ENCODE measurements at places on chromosomes 4 and X.
A peak's percentile ranks its signal among the peaks of the same experiment; 100 is the strongest.

GRCh38 chrX:110114260-110114776, 111.4 kb downstream of the TMEM164 start:
- DNase-seq: peak; percentile 75

DNA sequence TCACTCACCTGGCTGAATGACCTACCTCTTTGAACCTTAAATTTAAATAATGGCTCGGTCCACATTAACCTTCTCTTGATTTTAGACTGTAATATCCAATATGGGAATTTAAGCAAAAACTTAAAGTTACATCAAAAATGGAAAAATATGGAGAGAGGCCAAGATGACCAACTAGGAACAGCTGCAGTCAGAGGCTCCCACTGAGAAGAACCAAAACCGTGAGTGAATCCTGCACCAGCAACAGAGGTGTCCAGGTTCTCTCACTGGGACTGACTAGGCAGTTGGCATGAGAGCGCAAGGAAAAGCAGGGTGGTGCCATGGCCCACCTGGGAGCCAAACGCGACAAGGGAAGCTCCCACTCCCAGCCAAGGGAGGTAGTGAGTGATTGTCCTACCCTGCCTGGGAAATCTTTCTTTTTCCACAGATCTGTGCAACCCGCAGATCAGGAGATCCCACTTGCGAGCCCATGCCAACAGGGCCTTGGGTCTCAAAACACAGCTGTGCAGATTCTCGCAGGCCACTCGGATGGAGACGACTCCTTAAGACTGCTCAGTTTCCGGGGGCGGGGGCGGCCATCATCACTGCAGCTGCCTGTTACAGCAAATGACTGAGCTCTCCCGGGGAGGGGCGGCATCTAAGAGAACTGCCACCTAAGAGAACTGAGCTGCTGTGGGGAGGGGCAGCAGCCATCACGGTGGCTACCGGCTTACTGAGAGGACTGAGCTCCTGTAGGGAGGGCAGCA, 343.4 kb downstream of the DMD start:
- no peak for DNase-seq

DNA sequence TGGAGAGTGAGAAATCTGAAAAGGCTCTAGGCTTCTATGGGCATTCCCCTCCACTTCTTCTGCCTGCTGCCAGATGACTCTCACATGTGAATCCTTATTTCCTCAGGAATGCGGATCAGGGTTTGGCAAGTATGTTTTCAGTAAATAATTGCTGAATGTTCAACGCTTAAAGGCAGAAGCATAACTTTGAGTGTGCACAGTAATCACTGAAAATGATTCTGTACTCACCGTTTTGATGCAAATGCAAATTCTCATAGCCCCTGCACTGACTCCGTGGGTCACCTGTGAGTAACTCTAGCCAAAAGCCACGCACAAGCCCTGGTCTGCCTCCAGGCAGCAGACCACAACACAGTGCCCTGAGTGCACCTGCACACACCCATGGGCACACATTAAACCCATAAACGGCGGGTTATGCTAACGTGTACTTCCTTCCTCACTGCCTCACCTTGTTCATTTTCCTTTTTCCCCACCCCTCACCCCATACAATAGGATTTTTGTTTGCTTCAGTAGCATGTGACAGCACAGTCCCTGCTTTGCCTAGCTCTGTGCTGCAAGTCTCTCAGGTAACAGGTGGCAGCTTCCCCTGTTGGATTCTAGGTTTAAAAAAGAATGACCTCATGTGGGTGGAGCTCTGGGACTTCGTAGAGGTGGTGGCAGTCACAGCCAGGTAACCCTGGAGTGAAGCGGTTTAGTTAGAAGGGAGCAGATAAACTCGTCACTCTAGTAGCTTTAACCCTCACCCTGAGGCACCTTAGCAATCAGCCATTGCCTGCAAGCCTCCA, at the start of gene ARHGEF38:
Gene ARHGEF38, plus strand, starts transcription at position 656 of the 782 bp plus-strand sequence. CDS start 146 bp downstream, outside the sequence.
- DNase-seq: no peak

DNA sequence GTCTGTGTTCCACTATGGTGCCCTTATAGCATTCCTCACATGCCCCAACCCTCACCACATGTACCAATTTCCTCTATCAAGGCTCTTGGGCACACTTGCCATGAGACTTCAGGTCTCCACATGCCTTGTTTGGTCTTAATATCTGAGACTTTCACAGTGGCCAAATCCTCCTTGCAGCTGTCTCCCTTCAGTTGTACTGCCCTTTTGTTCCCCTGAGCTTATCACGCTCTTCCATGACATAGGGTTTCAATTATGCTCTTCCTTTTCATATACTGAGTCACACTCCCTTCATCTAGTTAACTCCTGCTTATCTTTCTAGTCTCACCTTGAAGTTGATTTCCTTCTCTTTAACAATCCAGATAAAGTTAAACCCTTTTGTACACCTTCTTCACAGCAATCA, 212.9 kb downstream of the PDHA2 start:
- peak; percentile 68 for DNase-seq

GRCh38 chr4:114200026-114200425, 220.6 kb upstream of the ARSJ start:
- DNase-seq: no peak

DNA sequence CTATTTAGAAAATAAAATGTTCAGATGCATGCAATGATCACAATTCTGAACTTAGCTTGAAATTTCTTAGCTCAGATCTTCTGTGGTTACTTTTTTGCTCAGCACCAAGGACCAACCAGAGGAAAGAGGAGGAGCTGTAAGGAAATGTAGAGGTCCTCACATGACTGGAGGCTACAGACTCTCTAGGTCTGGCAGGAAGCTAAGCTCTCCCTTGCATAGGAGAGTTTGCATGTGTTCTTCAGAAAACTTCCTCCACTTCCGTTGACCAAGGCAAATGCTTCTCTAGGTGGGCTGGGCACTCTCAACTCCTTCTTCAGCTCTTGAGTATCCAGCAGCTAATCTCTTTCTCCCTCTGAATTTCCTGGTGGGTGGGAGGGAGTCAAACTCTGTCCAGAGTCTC, 119.6 kb downstream of the BTC start:
- DNase-seq: peak; percentile 27

GRCh38 chr4:156805696-156806095, 165.9 kb downstream of the PDGFC start:
- no peak for DNase-seq

DNA sequence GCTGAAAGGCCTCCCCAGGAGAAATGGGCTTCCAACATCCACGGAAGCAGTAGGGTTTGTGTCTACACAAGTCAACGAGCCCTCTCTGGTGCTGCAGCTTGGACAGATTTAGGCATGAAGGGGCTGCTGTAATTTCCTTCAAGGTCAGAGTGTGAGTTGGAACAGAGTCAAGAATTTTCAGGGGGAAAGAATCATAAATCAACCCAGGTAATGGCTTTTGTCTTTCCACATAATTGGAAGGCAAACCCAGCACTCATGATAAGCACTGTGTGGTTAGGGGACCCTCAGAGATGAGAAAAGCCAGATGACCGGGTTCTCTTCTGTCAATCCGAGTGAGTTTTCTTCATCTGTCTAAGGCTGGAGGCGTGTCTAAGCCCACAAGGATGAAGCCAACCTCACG, 78.6 kb upstream of the MXRA5 start:
- DNase-seq: no peak

GRCh38 chr4:167359711-167360110, 125.4 kb upstream of the SPOCK3 start:
- peak; percentile 17 for DNase-seq

- DNase-seq: peak; percentile 71
Observed at GRCh38 chr4:174318829-174319764, 35.4 kb downstream of the CEP44 start.

DNA sequence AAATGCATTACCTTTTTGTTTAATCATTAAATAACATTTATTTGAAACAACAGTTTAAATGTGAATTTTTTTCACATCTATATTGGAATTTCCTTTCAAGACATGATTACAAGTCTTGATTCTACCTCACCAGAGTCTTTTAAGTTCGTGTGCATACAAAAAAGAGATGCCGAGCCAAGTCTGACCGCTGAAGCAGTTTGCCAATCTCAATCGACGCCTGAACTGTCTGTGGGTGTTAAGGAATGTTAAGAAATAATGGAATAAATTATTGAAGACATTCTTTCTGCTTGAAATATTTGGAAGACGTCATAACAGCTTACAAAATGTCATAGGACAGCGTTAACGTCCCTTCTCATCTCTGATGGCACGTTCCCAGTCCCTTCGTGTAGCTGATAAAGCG, 27.9 kb upstream of the TNIP3 start:
- no peak for DNase-seq

- DNase-seq: no peak
Observed at GRCh38 chr4:81470456-81471297, 1.0 kb downstream of the RASGEF1B start.

DNA sequence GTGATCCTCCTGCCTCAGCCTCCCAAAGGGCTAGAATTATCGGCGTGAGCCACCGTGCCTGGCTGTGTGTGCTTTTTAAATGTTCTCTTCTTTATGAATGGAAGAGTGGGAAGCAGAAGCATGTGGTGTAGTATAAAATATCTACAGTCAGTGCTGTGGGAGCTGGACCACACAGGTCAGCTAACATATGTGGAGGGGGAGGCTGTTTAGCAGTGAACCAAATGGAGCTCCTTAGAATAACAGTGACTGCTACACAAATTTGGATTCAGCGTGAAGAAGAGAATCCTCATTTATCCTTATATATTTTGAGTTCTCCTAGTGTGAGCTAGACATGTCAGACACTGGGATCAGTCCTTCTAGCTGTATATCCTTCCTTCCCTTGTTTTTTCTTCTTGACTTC, 3.2 kb downstream of the SNX25 start:
- no peak for DNase-seq

- DNase-seq: no peak
Observed at GRCh38 chrX:12292996-12293765, 154.9 kb downstream of the FRMPD4 start.

DNA sequence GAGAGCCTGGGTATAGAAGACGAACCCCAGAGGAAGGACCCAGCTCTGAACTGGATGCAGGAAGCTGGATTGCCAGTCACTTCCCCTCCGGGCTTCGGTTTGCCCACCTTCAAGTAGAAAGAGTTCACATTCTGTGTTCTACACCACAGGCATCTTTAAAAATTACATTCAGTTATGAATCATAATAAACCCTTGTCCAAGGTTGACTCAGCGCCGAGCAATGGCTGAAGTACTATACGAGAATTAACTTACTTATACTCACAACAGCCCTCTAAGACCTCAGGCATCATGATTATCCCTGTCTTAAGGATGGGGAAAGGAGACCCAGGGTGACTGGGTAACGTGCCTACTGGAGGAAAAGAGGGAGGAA, 72.5 kb downstream of the EVC2 start:
- DNase-seq: no peak

- DNase-seq: no peak
Observed at GRCh38 chr4:11589676-11590075, 161.0 kb upstream of the HS3ST1 start.

GRCh38 chr4:110897784-110898183, 274.9 kb upstream of the PITX2 start:
- no peak for DNase-seq

DNA sequence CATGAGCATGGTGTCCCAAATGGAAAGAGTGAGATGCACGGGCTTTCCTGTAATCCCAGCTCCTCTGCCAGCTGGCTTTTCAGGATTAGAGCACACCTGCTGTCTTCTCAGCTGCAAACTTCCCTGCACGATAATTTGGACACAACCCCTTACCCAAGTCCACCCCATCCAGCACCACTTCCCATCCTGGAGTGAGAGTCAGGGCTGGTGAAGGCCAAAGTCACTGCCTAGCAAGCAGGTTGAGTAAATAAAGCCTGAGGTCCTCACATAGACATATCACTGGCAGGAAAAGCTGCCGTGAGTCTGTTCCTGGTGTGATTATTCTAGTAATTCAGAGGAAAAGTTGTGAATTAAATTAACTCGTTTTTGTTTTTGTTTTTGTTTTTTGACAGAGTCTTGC, 113.9 kb upstream of the MBNL3 start:
- no peak for DNase-seq

- DNase-seq: no peak
Observed at GRCh38 chr4:97998203-97998602, 145.1 kb downstream of the STPG2 start.

- no peak for DNase-seq
Observed at GRCh38 chr4:7202411-7202810, 10.1 kb downstream of the SORCS2 start.

DNA sequence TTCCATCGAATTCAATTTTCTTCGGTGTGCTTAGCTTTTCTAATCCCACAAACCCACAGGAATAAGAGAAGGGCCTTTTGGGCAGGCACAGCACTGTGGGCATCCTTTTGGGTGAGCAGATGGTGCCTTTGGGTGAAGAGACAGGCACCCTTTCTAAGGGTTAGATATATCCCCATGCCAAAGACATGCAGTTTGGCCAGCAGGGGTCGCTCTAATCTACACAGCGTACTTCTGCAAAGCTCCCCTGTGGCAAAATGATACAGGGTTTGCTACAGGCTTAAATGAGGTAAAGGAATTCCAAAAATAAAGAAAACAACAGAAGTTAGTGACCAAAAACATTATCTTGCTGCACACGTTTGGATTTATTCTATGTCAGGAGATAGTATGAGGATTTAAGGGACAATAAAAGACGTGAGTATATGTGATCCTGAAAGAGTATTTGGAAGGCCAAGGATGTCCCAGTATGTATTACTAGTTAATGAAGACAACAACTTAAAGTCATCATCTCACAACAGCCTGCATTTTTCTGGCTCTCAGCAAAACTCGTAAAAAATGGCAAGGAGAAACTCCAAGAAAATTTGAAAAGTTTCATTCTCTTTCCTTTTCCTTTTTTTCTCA, 49.5 kb downstream of the PHEX start:
- peak; percentile 45 for DNase-seq

- no peak for DNase-seq
Observed at GRCh38 chr4:94076498-94076897, 131.2 kb upstream of the SMARCAD1 start.

DNA sequence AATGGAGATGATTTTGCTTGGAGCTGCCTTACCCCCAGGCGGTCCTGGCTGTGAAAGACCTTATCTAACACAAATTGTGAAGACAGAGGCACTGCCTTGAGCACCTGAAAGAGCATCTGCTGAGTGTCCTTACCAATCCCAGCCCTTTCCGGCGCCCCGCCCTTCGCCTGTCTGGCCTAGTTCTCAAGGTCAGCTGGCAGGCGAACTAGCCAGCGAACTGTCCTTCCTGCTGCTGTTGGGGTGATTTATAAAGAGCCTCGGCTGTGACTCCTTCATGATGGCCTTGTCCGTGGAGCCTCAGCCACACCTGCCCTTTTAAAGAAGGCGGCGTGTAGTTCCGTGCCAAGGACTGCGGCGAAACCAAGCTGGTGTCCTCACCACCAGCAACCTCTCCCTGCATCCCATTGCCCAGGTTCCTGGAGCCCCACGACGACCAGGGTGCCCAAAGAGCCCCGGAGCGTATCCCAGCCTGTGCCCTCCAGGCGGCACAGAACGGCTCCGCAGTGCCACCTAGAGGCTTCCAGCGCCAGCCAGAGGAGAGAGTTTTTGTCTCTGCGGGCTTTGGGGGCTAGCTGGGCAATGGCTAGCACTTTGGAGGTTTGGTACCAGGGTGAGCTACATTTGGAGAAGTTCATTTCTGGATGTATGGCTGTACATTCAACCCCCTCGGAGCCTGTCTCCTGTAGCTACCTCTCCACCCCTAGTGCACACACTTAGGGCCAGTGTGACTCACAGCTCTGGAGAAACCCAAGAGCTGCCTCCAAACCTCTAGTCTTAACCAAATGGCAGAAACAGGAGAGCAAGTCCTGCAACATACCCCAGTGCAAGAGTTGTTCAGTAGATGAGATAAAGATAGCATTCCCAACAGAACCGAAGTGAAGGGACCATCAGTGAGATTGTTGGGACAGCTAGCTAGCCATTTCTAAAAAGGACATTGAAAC, 36.8 kb upstream of the VMA21 start:
- peak; percentile 16 for DNase-seq

Data from OCI-M1 (cell line).